CD8-positive, alpha-beta memory T cell (primary cell): ENCODE measurements at places on chromosomes 2 and 18.

- no peak for DNase-seq
Measured at GRCh38 chr18:8735274-8735673, 29.9 kb downstream of the MTCL1 start.

GRCh38 chr18:22230471-22230945 is 61.1 kb downstream of the GATA6 start:
- DNase-seq = no peak

GRCh38 chr2:129466389-129466788 is 513.1 kb upstream of the RAB6C start:
- no peak for DNase-seq

DNA sequence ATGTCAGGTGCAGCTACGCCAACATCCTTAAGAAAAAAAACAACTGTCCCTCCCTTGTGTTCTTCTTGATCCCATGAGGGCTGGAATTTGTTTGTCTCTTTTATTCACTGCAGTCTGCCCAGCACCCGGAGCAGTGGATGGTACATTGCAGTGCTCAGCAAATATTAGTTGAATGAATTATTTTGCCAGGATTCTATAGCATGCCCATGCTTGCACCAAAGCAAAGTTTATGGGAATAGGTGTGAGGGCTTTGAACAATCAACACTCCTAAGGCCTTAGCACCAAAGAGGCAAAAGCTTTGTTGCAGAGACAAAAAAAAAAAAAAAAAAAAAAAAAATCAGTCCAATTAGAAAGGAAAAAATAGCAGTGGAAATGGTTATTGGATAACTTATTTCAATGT is 28.7 kb upstream of the DCC start:
- no peak for DNase-seq

DNA sequence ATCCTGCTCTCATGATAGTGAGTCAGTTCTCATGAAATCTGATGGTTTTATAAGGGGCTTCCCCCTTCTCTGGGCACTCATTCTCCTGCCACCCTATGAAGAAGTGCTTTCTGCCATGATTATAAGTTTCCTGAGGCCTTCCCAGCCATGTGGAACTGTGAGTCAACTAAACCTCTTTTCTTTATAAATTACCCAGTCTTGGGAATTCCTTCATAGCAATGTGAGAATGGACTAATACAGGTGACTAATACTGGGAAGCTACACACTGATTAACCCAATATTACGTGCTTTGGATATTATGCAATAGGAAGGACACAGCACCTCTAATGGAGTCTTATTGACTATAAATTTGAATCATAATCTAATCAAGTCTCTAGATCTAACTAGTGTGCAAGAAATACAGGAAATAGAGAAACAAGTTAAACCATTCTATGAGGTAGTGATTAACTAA is 107.2 kb upstream of the ETAA1 start:
- no peak for DNase-seq

DNA sequence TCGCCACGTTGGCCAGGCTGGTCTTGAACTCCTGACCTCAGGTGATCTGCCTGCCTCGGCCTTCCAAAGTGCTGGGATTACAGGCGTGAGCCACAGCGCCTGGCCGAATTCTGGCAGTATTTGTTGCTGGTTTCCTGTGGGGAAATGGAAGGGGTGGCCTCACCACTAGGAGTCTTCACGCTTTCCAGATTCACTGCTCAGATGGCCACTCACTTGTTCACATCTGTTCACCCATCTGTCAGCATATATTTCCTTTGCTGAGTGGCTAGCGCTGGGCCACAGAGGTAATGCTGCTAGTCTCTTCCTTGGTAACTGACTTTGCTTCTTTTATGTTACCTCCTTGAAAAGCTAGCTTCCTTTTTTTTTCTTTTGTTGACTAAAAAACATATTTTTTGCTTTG is 27.2 kb downstream of the TMEM177 start:
- no peak for DNase-seq

DNA sequence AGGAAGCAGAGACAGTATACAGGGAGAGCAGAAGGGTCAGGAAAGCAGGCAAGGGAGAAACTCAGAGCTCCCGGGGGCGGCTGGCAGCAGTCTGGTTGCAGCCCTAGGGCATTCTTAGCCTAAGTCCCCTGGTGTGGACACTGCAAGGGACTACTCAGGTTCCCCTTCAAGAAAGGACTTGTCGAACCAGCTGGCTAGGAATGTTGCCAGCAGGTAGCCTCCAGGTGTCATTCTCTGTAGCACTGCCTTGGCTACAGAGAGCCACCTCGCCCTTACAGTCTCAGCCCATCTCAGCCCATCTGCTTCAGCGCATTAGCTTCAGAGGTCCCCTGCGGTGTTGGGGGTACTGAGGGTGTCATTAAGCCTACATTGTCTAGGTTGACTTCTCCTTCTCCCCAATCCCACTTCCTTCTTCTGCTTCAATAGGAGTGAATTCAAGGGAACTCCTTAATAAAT is 11.3 kb upstream of the TMSB10 start:
- no peak for DNase-seq

DNA sequence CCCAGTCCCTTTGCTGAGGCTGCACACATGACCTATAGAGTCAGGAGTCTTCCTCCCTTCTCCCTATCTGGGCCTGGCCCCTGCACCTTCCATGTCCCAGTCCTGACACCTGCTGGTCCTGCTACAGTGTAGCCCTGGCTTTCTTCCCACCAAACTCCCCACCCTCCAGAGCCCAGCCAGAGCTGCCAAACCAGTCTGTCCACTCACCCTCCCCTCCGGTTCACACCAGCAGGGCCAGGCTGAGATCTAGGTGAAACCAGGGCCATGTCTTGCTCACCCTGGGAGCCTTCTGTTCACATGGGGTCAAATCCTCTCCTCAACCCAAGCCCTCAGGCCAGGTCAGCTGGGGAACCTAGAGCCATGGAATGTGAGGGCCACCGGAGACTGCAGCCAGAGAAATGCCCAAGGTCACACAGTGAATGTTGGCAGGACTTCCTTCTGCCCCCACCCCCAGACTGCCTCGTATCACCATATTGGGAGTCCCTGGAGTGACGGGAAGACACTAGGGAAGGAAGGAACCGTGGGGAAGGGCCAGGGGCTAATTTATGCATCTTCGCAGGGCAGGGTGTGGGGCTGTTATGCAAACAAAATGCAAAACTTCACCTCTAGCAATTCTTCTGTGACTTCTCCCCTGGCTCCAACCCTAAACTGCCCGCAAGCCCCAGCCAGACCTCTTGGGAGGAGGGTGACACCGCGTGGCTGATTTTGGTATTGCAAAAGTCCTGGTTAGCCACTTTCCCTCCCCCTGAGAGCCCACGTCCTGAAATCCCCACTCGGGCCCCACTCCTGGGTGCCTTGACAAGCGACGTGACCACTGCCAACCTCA is 14.6 kb downstream of the TNS1 start:
- DNase-seq = peak; percentile 20

- DNase-seq = peak; percentile 41
Measured at GRCh38 chr2:98385050-98385699, 38.9 kb downstream of the CNGA3 start.

- no peak for DNase-seq
Measured at GRCh38 chr2:156190517-156190916, 142.0 kb downstream of the NR4A2 start.

DNA sequence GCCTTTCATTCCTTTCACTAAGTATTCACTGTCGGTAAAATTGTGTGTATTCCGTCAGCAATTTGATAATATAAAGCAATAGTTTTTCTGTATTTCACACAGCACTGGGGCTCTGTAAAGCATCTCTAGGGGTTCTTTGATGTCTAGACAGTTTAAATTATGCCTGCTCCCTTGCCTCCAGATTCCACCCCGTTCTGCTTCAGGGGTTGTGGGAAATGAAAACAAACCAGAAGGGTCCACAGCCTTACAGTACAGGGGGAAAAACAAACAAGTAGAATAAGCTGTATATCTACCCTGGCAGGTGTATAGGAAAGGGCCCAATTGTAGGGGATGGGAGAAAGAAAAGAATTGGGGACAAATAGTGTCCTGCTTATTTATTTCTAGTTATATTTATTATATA is 63.1 kb downstream of the ASXL3 start:
- DNase-seq = no peak

DNA sequence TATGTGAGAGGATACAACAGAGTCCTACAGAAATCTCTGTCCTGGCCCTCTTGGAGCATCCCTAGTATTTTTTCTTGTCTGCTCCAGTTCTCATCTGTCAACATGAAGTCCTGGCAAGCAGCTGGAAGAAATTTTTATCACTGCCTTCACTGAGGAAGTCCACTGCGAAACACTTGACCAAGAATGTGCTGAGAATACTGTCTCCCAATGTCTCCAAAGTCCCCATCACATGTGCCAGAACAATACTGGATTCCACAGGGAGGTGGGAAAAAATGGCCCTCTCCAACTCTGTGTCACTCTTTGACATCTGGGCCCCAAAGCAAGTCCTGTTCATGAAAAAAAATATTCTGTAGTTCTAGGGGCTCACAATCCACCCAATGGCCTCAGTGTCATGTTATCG is 32.8 kb upstream of the PGAP1 start:
- no peak for DNase-seq

GRCh38 chr18:11516751-11517503 is 92.5 kb upstream of the SLC35G4 start:
- no peak for DNase-seq

GRCh38 chr2:63983986-63984605 is 35.1 kb downstream of the VPS54 start:
- DNase-seq = no peak

- no peak for DNase-seq
Measured at GRCh38 chr2:203469546-203469945, 65.6 kb downstream of the RAPH1 start.

- DNase-seq = no peak
Measured at GRCh38 chr2:155633887-155634570, 698.5 kb downstream of the NR4A2 start.

DNA sequence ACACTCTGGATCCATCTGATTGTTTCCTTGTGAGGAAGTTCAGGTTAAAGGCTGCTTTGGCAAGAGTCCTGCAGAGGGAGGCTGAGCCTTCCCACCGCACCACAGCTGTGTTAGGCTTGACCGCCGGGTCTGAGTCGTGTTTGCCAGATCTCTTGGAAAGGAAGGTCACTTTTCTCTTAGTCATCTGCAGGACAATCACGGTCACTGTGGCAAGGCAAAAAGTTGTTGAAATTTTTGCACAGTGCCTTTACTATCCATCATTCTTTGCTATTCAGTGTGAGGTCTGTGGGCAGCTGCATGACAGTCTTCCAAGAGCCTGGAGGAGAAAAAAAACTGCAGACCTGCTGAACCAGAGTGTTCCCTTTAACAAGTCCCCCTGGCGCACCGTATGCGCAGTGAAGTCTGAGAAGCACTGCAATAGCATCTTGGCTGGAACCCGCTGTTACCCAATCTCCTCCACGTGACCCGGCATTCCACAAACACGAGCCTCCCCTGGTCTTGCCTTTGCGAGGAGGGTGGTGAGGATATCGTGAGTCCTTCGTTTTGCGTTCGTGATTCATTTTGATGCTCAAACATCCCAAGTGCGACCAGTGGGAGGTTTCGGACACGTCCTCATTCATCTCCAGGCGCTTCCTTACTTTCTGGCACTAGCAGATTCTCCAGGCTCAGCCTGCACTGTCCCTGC is 23.0 kb downstream of the BIN1 start:
- no peak for DNase-seq

DNA sequence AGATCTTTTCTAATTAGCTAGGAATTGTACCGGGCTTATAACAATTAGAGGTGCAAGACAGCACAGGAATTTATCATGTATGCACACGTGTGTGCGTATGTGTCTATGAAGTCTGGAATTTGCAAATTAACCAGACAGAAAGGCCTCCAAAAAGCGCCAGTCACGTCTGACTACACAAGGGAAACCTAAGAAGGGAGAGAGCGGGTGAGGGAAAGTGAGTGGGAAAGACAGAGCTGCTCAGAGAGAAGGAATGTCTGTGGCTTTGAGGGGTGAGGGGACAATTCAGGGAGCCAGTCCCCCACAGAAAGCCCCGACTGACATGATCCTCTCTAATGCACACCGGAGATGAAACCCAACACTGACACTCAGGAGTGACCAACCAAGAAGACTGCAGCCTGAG is 197.7 kb upstream of the SH3BP4 start:
- no peak for DNase-seq

GRCh38 chr2:64675860-64676259 is 22.1 kb upstream of the SERTAD2 start:
- DNase-seq = no peak

- DNase-seq = no peak
Measured at GRCh38 chr2:221915926-221916325, 343.8 kb upstream of the EPHA4 start.

DNA sequence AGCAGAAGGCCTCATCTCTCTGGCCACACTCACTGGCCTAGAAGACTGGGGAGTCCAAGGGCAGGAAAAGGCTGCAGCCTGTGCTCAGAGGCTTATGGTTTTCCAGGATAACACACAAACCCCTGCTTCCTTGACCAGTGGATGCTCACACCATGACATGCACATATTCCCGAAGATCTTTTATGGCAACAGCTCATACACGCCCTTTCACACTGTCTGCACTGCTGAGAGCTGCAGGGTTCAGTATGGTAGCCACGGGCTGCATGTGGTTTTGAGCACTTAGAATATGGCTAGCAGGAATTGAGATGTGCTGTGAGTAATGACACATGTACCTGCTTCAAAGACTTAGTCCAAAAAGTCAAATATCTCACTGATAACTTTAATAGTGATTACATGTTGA is 95.8 kb downstream of the VSNL1 start:
- DNase-seq = no peak

DNA sequence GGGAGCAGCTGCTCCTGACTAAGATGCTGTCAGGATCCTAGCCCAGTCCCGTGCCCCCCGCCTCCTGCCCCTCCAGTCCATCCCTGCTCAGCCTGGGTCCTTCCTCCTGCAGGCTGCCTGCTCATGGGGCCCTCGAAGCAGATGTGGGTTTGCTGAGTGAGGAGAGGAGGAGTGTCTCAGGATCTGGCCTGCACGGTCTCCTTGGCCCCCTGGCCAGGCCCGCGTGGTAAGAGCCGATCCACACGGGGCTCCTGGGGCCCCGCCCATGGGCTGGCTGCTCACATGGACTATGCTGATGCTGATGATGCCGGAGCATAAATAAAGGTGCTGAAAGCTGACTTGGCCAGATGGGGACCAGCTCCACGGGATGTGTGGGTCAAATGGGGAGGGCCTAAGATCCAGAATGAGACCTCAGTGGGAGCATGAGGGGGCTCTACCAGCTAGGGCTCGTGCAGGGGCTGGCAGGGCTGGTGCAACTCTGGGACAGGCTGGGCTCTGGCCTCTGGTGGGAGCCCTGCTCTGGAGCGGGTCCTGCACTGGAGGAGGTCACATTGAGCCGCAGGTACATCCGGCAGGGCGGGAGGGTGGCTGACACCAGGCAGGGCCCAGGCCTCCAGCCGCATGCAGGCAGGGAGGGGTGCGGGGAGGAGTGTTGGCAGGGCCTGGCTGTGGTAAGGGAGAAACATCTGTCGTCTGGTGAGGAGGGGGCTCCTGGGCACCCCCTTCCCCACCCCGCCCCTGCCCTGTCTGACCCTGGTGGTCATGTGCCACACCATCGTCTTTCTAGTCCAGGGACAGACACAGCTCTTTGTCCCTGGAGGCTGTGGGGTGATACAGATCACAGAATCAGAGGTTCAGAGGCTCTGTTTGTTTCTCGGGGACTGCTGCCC is 275.3 kb upstream of the HDAC4 start:
- no peak for DNase-seq

GRCh38 chr2:39871291-39871761 is 92.3 kb upstream of the THUMPD2 start:
- no peak for DNase-seq
